NCI-H446 (cell line): ENCODE measurements at places on chromosomes 3 and 15.

GRCh38 chr3:157531301-157531660 lies 28.1 kb upstream of the VEPH1 start:
- no peak for DNase-seq

DNA sequence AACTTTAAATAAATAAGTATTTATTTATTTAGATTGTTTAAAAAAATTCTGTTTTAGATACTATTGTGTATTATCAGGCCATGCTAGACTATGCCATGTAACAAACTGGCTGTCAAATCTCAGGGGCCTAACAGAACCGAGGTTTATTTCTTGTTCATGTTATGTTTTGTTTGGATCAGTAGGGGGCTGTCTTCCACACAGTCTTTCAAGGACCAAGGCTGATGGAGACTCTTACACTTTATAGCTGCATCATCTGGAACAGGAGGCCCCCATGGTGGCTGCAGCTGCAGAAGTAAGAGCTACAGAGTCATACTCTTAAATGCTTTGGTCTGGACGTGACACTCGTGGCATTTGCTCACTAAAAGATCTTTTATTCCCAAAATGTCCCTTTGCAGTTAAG lies 33.0 kb upstream of the ARL14 start:
- no peak for DNase-seq

DNA sequence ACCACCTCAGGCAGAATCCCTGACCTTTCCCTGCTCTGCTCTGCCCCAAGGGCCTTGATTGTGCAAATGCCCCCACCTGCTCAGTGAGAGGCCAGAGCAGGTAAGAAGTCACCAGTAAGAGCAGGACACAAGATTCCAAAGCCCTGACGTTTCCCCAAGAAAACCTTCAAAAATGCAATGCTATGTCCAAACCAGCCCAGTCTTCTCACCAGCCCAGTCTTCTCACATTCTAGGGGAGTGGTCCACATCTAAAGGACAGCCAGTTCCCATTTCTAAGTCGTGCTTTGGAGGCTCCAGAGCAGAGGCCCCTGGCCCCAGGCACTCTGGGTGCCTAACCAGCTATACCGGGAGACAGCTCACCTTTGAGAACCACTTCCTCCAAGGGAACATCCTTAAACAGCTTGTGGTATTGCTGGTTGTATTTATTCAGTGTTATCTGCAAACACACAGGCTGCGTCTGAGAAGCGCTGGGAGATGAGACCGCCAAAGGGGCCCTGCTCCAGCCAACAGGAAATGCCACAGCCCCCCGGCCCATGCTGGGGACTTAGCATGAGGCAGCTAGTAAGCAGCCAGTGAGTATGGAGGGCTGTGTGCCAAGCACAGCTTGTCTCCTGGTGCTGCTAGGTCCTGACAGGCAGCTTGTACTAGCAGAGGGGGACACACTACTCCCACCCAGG lies 29.3 kb downstream of the GRAMD2A start:
- peak; percentile 26 for DNase-seq

DNA sequence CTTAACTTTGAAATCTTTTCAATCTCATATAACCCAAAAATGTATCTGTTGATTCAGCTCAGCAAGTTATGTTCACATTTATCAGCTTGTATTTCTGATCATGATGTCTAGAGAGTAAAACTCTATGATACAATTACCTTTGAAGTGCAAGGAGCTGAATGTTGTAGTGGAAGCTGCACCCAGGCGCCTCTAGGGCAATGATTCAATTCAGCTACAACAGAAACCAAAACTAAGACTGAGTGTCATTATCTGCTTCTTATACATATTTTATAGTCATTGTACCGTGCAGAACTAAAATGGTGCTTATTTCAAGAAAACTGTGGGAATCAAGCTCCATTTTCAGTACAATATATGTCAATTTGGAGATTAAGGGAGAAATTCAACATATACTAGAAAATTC lies 1237.5 kb downstream of the ZPLD1 start:
- DNase-seq = no peak

GRCh38 chr3:10317311-10317960 lies 3.5 kb downstream of the SEC13 start:
- DNase-seq = no peak

DNA sequence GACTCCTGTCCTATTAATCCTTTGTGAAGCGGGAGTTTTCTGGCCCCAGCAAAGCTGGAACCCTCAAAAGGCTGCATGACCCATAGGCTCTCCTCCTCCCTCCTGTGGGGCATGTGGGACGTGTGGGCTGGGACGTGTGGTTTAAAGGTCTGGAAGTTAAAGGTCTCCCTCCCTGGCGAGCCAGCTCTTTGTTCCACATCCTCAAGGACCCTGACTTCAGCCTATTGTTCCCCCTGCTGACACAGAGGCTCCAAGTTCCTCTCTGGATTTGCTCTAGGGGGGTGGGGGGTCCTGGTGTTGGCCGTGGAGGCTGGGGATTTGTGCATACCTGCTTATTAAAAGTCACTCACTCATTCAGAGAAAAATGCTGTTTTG lies 44.2 kb downstream of the SMAD6 start:
- no peak for DNase-seq

GRCh38 chr3:182393151-182393550 lies 400.2 kb upstream of the ATP11B start:
- DNase-seq = no peak

- no peak for DNase-seq
These were observed 487.9 kb upstream of the NR2F2 start for GRCh38 chr15:95842576-95842975.

- DNase-seq = no peak
These were observed 198.3 kb downstream of the ERC2 start for GRCh38 chr3:56269755-56270535.

GRCh38 chr3:128698211-128699047 lies 27.6 kb upstream of the RAB7A start:
- DNase-seq = no peak

GRCh38 chr3:189754356-189754755 lies 123.2 kb downstream of the TP63 start:
- no peak for DNase-seq

DNA sequence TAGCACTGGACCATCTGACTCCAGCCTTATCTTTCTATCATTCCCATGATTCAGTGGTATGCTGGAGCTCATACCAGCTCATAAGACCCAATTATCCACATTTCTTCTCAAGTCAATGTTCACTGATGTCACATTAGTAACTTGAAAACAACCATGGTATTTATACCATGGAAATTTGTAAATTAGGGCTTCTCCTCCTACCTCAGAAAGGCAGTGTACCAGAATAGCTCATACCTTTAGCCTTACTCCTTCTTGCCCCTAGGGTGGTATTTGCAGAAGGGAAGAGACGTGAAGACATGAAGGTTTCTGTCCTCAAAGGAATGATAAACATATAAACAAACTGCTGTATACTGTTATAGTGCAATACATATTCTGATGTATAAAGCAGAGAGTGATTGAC lies 114.2 kb downstream of the NEK11 start:
- DNase-seq = no peak

DNA sequence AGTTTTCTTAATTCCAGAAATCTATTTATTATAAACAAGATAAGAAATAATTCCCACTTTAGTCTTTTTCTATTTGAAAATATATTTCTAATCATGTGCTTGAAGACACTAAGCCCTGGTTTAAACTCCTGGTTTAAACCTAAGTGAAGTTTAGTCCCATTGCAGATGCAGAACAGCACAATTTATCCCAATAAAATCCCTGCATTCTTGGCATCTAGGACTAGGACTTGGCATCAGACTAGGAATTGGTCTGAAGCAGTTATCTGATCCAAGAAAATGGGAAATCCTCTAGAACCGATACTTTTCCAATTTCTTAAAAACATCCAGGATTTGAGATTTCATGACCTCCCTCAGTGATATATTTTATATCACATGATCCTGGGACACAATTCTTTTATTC lies 168.8 kb upstream of the VEPH1 start:
- peak; percentile 19 for DNase-seq

GRCh38 chr3:114839476-114839875 lies 307.6 kb downstream of the ZBTB20 start:
- DNase-seq = no peak

GRCh38 chr3:194092881-194093301 lies 43.1 kb upstream of the HES1 start:
- DNase-seq = no peak

DNA sequence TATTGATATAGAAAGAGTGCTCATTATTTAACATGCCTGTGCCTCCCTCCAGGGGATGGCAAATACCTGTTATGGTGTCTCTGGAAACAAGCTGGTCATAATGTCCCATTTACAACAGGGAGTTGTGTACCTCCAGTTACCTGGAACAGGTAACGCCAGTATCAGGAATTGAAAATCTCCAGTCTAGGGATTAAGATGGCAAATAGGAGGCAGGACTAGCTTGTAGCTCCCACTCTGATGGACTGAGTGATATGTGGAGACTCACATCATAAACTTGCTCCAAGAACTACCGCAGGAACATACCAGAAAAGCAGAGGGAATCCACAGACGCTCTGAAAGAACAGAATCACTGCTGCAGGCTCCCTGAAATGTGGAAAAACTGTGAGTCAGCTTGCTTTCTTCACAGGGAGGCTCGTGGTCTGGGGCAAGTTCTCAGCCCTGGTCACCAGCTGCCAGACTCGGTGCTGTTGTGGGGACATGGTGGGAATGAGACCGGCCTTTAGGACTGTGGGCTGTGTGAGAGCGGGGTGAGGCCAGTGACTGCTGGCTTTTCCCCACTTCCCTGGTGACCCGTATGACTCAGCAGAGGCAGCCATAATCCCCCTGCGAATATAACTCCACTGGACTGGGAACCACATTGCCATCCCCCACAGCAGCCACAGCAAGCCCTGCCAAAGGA lies 97.4 kb downstream of the KCNAB1 start:
- no peak for DNase-seq

GRCh38 chr3:120875989-120876388 lies 32.0 kb upstream of the STXBP5L start:
- peak; percentile 22 for DNase-seq

GRCh38 chr3:140086642-140087041 lies 151.7 kb downstream of the CLSTN2 start:
- DNase-seq = no peak

GRCh38 chr15:69060041-69060481 lies 45.6 kb downstream of the NOX5 start:
- no peak for DNase-seq

DNA sequence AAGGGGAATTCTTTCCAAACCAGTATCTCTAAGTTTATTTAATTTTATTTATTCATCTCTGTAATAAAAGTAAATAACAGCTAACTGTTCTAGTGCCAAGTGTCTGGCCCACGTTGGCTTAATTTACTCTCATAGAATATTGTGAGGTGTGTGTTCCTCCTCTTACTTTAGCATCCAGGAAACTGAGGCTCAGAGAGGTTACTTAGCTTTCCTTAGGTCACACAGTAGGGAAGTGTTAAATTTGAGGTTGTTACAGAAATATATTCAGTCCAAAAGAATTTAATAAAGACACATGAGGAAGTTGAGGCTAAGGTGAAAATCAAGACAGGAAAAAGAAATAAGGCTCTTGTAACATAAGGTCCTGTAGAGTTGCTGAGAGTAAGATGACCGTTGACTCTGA lies 84.4 kb upstream of the MRPS22 start:
- no peak for DNase-seq

GRCh38 chr3:93906245-93906644 lies 67.5 kb downstream of the PROS1 start:
- DNase-seq = peak; percentile 49

DNA sequence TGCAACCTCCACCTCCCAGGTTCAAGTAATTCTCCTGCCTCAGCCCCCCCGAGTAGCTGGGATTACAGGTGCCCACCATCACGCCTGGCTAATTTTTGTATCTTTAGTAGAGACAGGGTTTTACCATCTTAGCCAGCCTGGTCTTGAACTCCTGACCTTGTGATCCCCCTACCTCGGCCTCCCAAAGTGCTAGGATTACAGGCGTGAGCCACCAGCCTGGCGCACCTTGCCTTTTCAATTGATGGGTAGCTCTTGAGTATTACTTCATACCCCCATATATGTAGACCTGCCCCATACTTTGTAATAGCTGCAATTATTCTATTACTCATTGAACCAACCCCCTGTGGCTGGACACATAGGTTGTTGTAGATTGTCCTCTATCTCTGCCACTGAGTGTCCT lies 101.3 kb downstream of the LRRK1 start:
- DNase-seq = no peak

DNA sequence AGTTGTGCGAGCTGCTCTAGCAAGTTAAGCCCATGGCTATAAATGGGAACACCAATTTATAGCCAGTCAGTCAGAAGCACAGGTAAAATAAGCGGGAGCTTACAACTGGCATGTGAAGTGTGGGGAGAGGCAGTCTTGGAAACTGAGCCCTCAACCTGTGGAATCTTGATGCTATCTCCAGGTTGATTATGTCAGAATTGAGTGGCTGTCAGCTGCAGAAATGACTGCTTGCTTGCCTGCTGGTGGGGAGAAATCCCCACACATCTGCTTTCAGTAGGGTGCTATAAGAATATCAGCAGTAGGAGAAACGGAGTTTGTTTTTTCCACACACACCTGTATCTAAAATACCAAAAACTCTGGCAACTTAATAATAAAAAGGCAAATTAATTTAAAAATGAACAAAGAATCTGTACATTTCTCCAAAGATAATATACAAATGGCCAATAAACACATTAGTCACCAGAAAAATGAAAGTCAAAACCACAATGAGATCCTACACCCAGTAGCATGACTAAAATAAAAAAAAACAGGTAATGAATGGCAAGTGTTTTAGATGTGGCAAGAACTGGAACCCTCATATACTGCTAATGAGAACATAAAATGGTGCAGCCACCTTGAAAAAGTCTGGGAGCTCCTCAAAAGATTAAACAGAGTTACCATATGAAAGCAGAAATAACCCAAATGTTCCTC lies 26.0 kb upstream of the MAP4 start:
- DNase-seq = no peak

DNA sequence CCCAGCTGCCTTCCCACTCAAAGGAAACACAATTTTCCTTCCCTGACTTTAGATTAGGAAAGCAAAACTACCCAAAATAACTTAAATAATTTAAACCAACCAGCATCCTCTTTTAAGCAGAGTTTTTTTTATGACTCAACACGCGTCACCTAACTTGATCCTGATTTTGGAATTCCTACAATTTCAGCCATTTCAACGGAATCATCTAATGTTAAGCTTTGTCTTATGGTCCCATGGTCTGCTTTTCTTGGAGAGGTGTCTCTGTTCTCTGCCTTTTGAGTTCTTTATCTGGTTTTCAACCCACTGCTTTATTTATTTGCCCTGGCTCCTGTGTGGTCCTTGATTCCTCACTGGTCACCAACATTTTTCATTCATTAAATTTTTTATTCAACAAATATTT lies 219.2 kb upstream of the ARHGEF26 start:
- no peak for DNase-seq

DNA sequence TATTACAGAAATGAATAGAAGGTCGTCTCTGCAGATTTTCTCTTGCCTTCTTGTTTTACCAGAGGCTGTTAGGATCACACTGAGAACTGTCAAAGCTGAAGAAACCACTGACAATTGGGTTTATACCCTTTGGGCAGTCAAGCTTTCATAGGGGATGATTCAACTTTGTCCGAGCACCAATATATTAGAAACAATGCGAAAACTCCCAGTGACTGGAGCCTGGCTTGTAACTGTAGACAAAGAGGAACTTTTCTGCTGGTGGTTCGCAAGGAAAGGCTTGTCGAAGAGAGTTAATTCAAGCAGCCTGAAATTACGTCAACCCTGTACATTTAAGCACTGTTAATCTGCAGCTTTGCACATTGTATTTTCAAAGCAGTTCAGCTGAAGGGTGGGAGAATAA lies 193.2 kb upstream of the ZNF385D start:
- no peak for DNase-seq

GRCh38 chr3:134928392-134928791 lies 133.3 kb downstream of the EPHB1 start:
- DNase-seq = no peak
